Pulmonary artery endothelial cell (primary cell): ENCODE measurements at places on chromosomes 16 and 17. TPM values are rescaled to one million over a fixed set of nuclear protein-coding genes. Genes with fewer than 3 reads are reported as not detected.
A peak's percentile ranks its signal among the peaks of the same experiment; 100 is the strongest.

The NAGS gene
- 2.2 and 6.8 TPM in 2 replicates for total RNA-seq

DNA sequence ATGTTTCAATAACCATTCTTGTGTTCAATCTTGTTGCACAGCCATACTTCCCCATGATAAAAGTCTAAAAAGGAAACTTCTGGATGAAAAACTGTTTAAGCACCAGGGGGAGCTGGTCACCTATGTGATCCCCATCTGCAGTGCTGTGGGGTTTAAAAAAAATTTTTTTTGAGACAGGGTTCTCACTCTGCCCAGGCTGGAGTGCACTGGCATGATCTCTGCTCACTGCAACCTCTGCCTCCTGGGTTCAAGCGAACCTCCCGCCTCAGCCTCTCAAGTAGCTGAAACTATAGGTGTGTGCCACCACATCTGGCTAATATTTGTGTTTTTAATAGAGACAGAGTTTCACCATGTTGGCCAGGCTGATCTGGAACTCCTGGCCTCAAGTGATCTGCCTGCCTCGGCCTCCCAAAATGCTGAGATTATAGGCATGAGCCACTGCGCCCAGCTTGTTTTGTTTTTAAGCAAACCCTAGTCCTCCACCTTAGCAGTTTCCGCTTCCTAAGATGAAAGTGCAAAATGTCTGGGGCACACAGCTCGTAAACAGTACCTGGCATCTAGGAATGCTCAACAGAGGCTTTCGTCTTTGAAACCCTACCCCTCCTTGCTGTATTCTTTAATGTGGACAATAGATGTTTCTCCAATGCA is 25.4 kb downstream of the DNAJA2 start:
- no peak for DNase-seq

GRCh38 chr16:49493836-49494235 is 120.2 kb downstream of the C16orf78 start:
- DNase-seq = no peak

DNA sequence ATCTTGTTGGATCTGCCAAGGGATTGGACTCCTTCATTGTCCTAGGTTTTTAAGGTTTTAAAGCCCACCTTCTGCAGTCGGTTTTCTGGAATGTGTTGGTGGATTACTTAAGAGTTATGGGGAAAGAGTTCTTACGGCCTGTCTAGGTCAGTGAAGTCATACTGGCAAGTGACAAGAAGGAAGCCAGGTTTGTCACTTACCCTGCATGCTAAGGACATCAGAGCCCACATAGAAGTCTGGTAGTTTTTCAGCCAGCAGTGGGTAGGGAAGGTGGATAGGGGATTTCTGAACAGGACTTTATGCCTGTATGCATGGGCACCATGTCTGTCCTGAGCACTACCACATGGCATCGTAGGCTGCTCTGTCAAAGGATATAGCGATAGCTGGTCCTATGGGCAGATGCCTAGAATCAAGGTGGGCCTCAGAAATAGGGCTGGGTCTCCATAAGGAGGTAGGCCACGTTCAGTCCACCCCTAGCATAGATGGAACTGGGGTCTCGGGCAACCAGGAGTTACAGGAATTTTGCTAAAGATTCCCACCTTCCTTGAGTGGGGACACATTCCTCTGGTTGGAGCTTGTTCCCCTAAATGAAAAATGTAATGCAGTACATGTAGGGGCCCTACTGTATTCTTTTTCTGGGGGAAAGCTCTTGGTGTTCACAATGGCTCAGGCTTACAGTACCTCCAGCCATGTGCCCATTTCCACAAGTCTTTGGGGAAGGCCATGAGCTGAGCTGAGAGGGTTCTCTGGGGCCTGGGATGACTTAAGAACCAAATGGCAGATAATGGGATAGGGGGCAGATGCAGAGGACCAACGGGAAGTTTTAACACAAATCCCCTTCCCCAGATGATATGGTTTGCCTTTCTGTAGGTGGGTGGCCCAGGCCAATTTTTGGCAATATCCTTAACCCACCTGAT is 27.5 kb downstream of the TRPV2 start:
- no peak for DNase-seq

DNA sequence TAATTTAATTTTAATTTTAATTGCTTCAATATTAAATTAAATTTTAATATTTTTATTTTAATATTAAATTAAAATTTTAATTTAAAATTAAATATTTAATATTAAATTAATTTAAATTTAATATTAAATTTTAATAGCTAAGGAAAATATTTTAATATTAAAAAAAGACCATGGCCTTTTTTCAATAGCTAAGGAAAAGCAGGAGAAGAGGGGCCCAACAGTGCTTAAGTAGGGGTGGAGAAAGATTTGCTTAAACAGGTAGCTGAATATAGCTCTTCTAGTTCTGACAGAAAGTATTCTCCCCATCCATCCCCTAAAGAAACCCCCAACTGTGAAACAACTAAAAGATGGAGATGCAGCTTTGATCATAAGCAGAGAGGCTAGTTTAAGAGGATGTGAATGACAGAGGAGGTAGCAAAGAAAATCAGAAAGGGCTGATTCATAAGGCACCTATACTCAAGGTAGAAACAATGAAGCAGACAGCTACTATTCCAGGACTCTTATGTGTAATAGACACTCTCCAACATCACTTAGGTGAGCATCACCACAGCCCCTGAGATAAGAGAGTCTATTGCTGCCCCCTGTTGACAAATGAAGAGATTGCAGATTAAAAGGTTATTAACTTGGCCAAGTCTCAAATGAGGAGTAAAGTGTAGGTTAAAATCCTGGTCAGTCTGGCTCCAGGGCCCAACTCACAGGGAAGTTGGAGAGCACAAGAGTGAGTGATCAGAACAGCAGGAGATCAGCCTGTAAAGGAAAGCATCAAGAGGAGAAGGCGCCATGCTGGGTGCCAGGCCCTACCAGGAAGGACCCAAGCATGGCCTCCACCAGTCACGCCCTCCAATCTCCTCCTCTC is 7.8 kb upstream of the RNASEK start:
- no peak for DNase-seq

GRCh38 chr17:81518785-81519283 is 6.2 kb upstream of the ACTG1 start:
- no peak for DNase-seq

DNA sequence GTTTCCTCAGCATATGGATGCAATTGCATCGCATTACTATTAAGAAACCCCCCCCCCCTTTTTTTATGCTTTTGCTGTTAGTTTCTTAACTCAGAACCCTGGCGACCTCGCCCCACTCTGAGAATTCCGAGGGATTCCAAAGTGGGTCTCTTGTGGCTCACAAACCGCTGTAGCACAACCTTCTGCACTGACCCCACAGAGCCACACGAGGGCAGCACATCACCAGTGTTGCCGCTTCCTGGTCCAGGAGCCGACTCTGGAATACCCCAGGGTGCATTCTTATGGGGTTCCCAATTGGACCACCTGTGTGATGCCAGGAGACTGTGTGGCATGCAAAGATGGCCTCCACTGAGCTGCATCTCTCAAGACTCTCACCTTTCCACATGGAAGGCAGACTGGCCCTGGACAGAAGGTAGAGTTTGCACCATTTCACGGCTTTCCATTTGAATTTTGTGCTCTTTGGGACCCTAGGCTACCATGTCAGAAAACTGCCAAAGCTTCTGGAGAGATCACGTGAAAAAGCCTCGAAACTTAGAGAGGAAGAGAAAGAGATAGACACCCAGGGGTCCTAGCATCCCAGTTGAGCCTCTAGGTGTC is 432.7 kb upstream of the ASIC2 start:
- peak; percentile 1 for DNase-seq

DNA sequence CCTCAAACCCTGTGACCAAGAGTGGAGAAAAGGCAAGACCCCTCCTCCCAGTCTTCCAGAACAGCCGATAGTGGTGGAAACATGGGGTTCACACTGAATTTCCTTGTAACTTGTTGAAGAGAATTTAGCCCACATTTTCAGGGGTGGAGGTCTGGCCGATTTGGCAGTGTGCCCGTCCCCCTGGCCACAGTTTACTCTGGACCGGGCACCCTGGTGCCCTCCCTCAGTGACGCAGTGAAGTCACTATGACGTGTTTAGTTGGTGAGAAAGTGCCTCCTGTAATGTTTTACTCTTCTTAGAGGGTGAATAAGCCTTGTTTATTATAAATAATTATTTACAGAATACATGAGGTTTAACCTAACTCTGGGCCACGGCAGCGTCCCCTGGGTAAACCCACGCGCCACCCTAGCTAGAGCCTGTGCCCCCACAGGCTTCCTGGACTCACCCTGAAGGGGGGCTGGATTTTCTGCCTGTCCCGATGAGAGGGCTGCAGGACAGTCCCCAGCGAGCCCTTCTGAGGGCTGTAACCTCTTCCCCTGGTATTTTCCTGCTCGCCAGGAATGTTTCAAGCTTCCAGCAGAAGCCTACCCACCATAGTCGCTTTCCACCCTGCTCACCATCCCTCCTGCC is 316.9 kb downstream of the SEC14L1 start:
- DNase-seq = no peak

The ST6GALNAC2 gene
- total RNA-seq = 0.66 and 1.7 TPM in 2 replicates

The MIEF2 gene
- 10.6 and 16.7 TPM in 2 replicates for total RNA-seq

DNA sequence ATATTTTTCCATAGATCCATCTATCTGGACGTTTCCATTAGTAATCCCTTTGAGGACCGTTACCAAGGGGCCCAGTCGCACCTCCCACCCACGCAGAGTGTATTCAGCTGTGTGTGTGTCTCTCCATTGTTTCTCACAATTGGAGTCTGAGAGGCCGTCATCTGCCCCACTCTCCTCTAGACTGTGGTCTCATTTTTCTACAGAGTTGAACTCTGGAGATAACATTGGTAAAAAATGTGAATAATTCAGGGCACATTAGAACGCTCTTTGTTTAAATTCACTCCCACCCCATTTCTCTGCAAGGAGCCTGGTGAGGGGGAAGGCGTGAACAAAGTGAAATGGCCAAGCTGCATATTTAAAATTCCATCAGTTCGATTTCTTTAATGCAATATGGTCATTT is 333.1 kb upstream of the MAF start:
- DNase-seq = no peak

The TMEM98 gene
- 114 and 210 TPM in 2 replicates for total RNA-seq

DNA sequence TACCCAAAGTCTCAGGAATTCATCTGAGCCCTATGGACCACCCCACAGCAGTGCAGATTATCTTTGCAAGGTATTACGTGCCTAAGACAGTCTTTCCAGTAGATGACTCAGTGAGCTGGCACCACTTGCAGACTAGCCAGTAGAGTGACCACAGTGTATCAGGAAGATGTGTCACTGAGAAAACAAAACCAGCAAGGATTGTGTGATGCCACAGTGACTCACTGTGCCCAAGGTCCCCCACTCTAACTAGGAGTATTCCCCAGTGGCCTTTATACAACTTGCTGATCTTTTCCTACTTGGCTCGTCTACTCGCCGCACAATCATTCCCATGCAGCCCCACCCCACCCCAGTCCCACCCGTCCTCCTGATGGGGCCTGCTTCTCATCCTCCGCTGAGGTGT is 26.8 kb upstream of the PRKCA start:
- DNase-seq = peak; percentile 92

The PRSS27 gene
- total RNA-seq = 0.07 and 0.33 TPM in 2 replicates

GRCh38 chr17:12429116-12429515 is 236.6 kb upstream of the MYOCD start:
- DNase-seq = no peak

GRCh38 chr17:45334231-45334630 is 17.4 kb upstream of the MAP3K14 start:
- no peak for DNase-seq

DNA sequence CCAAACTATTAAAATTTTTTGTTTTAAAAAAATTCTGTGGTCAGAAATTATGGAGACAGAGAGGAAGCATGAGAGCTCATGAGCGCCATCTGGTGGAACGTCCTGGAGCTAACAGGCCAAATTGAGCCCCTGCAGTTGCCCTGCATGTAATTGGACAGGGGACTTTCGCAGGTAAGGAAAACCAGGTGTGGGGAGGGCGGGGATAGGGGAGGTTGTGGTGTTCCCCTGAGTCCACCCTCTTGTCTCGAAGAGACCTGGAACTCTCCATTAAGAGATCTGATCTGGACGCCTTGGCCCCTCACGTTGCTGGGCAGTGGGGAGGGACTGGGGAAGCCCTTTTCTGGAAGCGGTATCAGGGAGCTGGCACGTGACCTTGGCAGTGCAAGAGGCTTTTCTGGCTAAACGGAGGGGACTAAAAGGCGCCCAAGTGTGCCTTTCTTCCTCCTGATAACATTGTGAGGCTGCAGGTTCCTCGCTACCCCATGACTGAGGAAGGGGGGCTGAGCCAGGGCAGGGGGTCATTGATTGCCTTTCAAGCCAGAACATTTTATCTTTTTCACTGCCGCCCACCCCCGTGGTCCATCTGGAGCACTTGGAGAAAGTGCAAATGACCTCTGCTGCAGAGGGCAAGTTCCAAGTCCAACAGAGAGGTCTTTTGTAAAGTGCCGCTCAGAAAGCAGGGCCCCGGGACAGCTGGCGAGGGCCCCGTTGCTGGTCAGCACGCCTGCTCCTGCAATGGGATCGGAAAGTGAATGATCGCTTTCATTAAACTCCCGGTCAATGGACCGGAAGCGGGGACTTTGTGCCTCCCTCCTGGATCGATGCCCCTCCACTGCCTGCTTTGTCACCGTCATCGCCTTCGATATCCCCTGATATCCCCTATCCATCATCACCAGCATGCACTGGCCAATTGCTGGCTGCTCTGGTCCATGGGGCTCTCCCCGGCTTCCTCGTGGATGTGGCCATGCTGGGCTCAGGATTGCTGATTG is 18.4 kb downstream of the PDILT start:
- no peak for DNase-seq

- no peak for DNase-seq
Measured at GRCh38 chr16:84454611-84455010, 49.8 kb downstream of the MEAK7 start.

The SSTR5 gene
- total RNA-seq = 0.07 TPM in 1 of 2 replicates, not detected in the other

The PLA2G15 gene
- total RNA-seq = 16.6 and 24.5 TPM in 2 replicates

The CES4A gene
- total RNA-seq = 0.59 and 0.85 TPM in 2 replicates

The KRTAP2-1 gene
- total RNA-seq = not detected in 2 replicates

DNA sequence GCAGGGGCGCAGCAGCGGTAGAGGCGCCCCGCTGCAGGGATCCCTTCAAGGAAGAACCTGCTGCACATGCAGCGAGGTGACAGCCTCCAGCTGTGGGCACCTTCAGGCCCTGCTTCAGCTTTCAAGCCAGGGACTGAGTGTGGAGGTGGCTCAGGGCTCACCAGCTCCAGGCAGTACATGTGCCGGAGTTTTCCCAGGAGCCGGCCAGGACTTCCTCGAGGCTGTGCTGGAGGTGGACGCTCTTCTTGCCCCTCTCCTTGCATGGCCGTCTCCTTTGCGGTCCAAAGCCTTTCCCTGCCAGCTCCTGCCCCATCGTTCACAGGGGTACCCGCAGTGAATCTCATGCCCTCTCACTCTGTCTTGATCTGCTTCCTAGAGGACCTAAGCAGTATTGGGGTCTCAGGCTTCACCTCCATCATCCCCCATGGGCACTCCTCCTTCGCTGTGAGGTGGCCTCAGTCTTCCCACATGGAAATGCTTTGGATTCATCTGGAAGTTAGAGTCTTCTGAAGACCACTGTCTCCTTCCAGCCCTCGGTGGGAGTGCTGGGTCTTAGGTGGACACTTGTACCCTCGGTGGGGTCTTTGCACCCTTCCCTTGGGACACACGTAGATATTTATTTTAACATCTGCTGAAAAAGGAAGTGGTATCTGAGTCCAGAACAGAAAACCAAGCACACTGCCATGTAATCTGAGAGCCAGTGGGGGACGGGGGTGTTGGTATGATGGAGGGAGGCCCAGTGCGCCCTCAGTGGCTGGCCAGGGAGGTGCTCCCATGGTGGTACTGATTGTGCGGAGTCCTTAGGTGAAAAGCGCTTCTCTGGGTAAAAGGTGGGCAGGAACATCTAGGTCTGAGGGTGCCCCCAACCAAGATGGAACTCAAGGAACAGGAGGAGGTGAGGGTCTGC is 7.0 kb downstream of the XYLT2 start:
- no peak for DNase-seq

GRCh38 chr16:75309156-75309555 is 57.7 kb upstream of the BCAR1 start:
- no peak for DNase-seq
